ENCODE measurements at places on chromosomes 2 and 18. TPM values are rescaled to one million over a fixed set of nuclear protein-coding genes. Genes with fewer than 3 reads are reported as not detected.

PRSS56 gene
- not detected for total RNA-seq

RESP18 gene
- total RNA-seq, result not detected

HAAO gene
- 0.41 TPM for total RNA-seq

MAB21L4 gene
- not detected for total RNA-seq

NT5DC4 gene
- not detected for total RNA-seq

SULT1C4 gene
- total RNA-seq, result not detected

MC5R gene
- not detected for total RNA-seq

TDRD15 gene
- not detected for total RNA-seq

FAP gene
- total RNA-seq, result not detected

TACR1 gene
- total RNA-seq, result not detected

GRCh38 chr2:100880036-100880435 is 60.1 kb downstream of the NPAS2 start:
- H3K4me3 ChIP-seq, result no peak overlapping the region
- DNase-seq, result no peak
- H3K27me3 ChIP-seq, result no peaks in the 10 kb centered on the region

DNA sequence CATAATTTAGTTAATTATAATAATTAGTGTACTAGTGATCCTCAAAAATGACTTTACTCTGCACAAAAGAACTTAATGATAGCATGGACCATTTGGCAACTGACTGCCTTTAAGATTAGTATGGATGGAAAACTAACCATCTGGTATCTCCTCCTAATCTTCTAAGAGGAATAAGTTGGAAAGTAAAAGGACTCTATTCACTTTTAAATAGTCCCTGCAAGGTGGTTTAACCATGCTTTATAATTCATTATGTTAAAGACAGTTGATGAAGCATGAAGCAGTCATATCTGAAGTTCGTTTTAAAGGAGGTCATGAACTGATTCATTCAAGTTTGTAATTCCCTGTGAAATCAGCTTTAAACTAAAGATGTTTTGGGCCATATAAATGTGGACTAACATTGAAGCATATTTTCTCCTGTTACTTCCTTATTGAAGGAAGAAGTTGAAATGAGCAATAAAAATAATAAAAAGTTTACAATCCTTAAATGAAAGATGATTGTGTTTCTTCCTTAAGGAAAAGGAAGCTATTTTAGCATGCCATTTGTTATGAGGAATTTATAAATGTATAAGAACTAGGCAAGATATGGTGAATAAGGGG is 446.0 kb downstream of the XIRP2 start:
- H3K4me3 ChIP-seq, result no peak overlapping the region
- peaks cover 3% of the 10 kb centered on the region for H3K27me3 ChIP-seq
- no peak for DNase-seq
- no peaks in the 10 kb centered on the region for H3K36me3 ChIP-seq

GRCh38 chr2:2849464-2850217 is 518.6 kb upstream of the MYT1L start:
- DNase-seq, result no peak
- no peaks in the 10 kb centered on the region for H3K36me3 ChIP-seq
- no peak overlapping the region for H3K4me3 ChIP-seq

GRCh38 chr18:48074929-48075706 is 144.7 kb upstream of the SMAD2 start:
- no peak overlapping the region for H3K4me3 ChIP-seq
- no peak for DNase-seq
- H3K27me3 ChIP-seq, result no peaks in the 10 kb centered on the region
- no peak overlapping the region for H3K27ac ChIP-seq
- no peaks in the 10 kb centered on the region for H3K4me1 ChIP-seq

DNA sequence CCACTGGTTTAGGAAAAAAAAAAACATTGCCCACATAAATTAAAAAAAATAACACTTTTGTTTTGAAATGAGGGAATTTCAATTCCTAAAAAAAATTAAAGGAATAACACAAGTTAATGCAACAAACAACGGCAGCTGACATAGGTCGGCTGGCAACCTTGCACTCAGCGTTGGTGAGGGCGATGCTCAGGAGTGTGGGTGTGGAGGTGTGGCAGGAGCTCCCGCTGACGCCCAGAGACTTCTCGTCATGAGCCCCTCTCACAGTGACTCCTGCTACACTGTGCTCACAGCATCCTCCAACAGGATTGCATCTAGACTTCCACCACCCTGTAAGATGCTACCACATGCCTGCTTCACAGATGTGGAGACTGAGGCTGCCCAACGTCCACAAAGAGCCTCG is 150.3 kb upstream of the PXDN start:
- no peak overlapping the region for H3K27ac ChIP-seq
- no peaks in the 10 kb centered on the region for H3K36me3 ChIP-seq
- H3K27me3 ChIP-seq, result peaks cover 4% of the 10 kb centered on the region

DNA sequence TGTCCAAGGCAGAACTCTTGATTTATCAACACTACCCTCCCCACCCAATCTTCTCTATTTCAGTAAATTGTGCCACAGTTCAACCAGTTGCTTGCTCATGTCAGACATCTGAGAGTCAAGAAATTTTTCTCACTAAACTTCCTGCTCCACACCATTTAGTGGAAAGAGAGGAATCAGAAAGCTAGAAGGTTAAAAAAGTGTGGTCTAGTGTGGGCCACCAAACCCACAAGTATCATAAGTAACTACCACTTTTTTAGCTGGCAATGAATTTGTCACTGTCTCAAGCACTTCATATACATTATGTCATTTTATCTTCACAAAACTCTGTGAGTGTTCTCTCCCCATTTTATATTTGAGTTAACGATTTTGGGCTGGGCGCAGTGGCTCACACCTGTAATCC is 16.6 kb upstream of the MSTN start:
- no peak overlapping the region for H3K4me3 ChIP-seq
- no peaks in the 10 kb centered on the region for H3K36me3 ChIP-seq
- no peak overlapping the region for H3K27ac ChIP-seq
- H3K27me3 ChIP-seq, result peaks cover 5% of the 10 kb centered on the region
- no peaks in the 10 kb centered on the region for H3K4me1 ChIP-seq
- no peak for DNase-seq

GRCh38 chr2:104846786-104847585 is 6.9 kb upstream of the POU3F3 start:
- H3K27me3 ChIP-seq, result peaks cover 84% of the 10 kb centered on the region
- peaks cover 17% of the 10 kb centered on the region for H3K4me1 ChIP-seq
- DNase-seq, result no peak
- no peak overlapping the region for H3K4me3 ChIP-seq

DNA sequence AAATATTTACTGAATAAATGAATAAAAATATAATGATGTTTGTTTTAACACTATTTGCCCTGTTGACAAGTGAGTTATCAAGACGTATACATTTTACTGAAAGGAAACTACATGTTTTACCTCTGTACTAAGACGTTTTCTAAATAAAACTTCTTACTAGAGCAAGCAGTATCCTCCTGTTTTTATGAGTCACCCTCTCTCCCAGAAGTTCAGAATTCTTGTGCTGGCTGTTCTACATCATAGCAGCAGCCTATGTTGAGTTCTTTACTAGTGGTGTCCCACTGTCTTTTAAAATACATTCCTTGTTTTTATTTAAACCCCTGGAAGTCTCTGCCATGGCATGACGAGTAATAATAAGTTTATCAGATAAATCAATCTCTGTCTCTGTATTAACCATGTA is 297.4 kb downstream of the CALCRL start:
- no peak overlapping the region for H3K27ac ChIP-seq
- no peak overlapping the region for H3K4me3 ChIP-seq
- H3K27me3 ChIP-seq, result no peaks in the 10 kb centered on the region
- H3K36me3 ChIP-seq, result no peaks in the 10 kb centered on the region
- no peaks in the 10 kb centered on the region for H3K4me1 ChIP-seq
- DNase-seq, result no peak

DNA sequence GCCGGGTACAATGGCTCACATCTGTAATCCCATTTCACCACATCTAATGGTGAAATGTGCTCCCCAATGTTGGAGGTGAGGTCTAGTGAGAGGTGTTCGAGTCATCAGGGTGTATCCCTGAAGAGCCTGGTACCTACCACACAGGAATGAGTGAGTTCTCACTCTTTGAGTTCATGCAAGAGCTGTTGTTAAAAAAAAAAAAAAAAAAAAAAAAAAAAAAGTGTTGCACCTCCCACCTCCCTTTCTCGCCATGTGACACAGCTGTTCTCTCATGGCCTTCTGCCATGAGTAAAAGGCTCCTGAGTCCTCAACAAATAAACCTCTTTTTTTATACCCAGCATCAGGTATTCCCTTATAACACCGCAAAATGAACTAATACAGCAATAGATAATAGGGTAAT is 106.3 kb downstream of the C2orf74 start:
- no peak overlapping the region for H3K27ac ChIP-seq
- DNase-seq, result no peak
- peaks cover 7% of the 10 kb centered on the region for H3K4me1 ChIP-seq
- peaks cover 20% of the 10 kb centered on the region for H3K36me3 ChIP-seq
- no peak overlapping the region for H3K4me3 ChIP-seq
- H3K27me3 ChIP-seq, result no peaks in the 10 kb centered on the region

GRCh38 chr2:75954761-75955160 is 244.0 kb upstream of the GCFC2 start:
- H3K36me3 ChIP-seq, result no peaks in the 10 kb centered on the region
- no peak overlapping the region for H3K4me3 ChIP-seq
- no peak for DNase-seq
- H3K27ac ChIP-seq, result no peak overlapping the region
- no peaks in the 10 kb centered on the region for H3K4me1 ChIP-seq

DNA sequence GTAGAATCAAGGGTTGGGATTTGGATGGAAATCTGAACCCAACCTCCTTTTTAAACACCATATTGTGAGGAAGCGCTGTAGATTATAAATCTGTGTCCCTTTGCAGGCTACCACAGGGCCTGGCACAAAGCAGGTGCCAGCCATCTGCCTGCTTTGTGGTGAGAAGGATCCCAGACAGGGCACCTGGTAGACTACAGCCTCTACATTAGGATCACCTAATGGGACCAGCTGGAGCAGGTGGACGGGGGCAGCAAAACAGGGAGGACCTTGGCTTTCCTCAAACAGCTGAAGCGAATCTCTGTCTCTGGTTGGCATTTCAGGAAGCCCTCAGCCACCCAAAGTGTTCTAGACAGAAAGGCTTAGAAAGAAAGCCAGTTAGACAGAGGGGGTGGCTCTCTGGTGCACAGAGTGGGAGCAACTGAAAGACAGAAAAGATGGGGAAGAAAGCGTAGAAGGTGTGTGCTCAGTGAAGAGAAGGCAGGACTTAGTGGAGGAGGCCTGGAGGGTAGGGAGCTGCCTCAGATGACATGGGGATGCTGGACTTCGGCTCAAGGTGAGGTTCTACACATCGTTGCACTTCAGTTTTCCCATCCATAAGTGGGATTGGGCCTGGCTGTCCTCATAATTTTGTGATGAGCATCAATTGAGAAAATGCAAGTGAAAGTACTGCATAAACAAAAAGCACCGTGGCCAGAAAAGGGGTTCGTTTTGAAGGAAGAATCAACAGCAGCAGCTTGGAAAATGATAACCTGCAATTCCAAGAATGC is 350.8 kb downstream of the CYRIA start:
- H3K27ac ChIP-seq, result no peak overlapping the region
- no peaks in the 10 kb centered on the region for H3K36me3 ChIP-seq
- peaks cover 4% of the 10 kb centered on the region for H3K27me3 ChIP-seq
- no peak for DNase-seq

DNA sequence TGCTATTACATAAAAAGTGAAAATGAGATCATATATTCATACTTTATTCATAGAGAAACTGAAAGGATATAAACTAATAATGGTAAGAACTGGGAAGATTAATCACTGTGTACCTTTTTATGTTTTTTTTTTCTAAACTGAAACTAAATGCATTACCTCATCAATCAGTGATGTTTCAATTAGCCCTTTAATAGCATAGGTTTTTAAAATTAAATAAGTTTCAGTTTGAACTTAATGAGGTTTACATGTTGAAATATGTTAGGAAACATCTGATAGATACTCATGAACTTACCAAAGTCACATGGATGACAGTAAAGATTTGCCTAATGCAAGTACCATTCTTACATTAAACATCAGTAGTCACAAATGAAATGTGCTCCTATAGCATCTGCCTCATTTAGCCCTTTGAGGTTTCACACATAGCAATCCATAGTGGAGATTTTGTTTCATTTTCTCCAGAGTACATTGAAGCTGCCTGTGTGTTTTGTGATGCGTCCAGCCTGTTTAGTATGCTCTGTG is 8.9 kb downstream of the MAPRE2 start:
- no peaks in the 10 kb centered on the region for H3K27me3 ChIP-seq
- H3K4me3 ChIP-seq, result peak overlapping the region; percentile 62
- H3K27ac ChIP-seq, result peak overlapping the region; percentile 81
- peaks cover 10% of the 10 kb centered on the region for H3K36me3 ChIP-seq
- peaks cover 79% of the 10 kb centered on the region for H3K4me1 ChIP-seq
- DNase-seq, result no peak

GRCh38 chr2:9094117-9094516 is 90.6 kb upstream of the MBOAT2 start:
- no peak for DNase-seq
- H3K4me1 ChIP-seq, result no peaks in the 10 kb centered on the region
- no peak overlapping the region for H3K4me3 ChIP-seq
- H3K27ac ChIP-seq, result no peak overlapping the region
- peaks cover 26% of the 10 kb centered on the region for H3K27me3 ChIP-seq

- peaks cover 2% of the 10 kb centered on the region for H3K27me3 ChIP-seq
- H3K36me3 ChIP-seq, result no peaks in the 10 kb centered on the region
- no peaks in the 10 kb centered on the region for H3K4me1 ChIP-seq
- no peak for DNase-seq
- no peak overlapping the region for H3K27ac ChIP-seq
Measured at GRCh38 chr2:217852555-217853211, 150.1 kb downstream of the TNS1 start.

DNA sequence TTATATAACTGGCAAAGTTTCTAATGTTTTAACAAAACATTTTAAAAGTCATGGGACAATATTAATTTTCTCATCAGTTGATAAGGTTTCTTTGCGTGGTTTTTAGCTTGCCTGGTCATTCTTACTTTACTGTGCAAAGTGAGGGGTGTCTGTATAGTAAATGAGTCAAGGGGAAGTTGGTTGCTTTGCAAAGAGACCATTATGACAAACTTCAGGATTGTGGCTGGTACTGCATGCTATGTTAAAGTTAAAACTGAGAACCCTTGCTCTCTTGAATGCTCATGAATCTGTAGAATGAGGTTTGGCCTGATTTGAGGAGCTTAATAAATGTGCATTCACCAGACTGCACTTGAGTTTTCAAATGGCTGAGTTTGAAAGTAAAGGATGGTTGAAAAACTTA is 47.0 kb downstream of the COL4A4 start:
- H3K4me1 ChIP-seq, result no peaks in the 10 kb centered on the region
- H3K4me3 ChIP-seq, result no peak overlapping the region
- H3K36me3 ChIP-seq, result no peaks in the 10 kb centered on the region
- no peak for DNase-seq
- H3K27me3 ChIP-seq, result peaks cover 6% of the 10 kb centered on the region

GRCh38 chr2:39139511-39140237 is 18.8 kb upstream of the SOS1 start:
- H3K4me1 ChIP-seq, result peaks cover 26% of the 10 kb centered on the region
- H3K4me3 ChIP-seq, result no peak overlapping the region
- H3K27ac ChIP-seq, result no peak overlapping the region
- H3K27me3 ChIP-seq, result no peaks in the 10 kb centered on the region

DNA sequence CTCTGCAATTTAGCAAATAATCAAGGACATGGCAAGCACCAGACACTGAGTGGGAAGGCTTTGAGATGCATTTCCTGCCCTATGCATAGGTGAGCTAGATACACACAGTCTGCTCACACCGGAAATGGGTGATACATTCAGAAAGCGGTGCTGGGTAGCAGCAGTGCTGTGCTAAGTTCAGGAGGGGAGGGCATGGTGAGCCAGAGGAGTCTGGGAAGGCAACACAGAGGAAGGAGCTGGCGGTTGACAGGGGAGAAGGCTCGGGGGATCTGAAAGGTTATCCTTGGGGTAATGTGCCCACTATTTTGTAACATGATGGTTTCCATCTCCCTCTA is 57.4 kb upstream of the EPAS1 start:
- H3K4me3 ChIP-seq, result no peak overlapping the region
- no peaks in the 10 kb centered on the region for H3K27me3 ChIP-seq
- peak overlapping the region; percentile 90 for H3K27ac ChIP-seq

Data from activated naive CD4-positive, alpha-beta T cell treated with anti-CD3 and anti-CD28 coated beads for 36 hours (primary cell).